ENCODE measurements at places on chromosomes 11 and 22.

DNA sequence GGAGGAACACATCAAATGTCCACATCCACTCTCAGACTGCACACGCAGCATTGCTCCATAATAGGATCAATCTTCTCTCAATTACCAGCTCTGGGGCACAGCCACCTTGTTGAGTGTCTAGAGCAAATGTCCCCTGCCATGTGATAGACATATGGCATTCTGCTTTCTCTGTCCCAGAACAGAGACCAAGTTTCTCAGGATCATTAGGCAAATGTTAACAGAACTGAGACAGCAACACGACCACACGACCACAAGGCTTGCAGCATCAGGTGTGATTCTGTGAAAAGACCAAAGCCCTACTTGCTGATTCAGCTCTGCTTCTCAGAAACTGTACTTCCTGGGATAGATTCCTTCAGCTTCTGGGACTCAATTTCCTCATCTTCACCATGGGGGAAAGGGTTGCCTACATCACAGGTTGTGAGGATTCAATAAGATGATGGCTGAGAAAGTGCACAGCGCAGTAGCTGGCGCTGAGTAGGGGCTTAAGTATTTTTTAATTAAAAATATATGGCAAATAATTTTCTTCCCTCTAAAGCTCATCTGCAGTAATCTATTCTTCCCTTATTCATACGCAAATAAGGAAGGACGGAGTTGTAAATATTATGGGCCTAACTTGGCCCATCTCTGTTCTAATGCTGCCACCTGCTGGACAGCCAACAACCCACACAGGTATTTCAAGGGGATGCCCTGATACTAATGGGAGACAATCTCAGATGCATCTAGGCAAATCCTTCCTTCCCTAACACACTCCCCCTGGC is 54.3 kb upstream of the USP47 start:
- peak; percentile 72 for DNase-seq

DNA sequence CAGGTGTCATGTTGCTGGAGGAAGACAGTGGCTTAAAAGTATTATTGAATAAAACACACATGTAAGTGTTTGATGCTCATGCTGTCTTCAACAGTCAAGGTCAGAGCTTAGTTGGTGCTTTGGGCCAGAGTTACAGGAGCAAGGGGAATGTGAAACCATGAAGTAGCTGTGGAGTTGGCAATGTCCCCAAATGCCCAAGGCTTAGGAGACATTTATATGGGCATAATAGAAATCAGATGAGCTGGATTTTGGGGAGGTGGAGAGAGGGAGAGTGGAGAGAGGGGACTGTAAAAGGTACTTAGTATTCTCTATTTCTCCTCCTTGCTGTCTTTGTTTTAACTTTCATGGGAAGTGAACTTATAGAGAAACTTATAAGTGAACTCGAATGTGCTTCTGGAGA is 407.8 kb downstream of the ETS1 start:
- no peak for DNase-seq

DNA sequence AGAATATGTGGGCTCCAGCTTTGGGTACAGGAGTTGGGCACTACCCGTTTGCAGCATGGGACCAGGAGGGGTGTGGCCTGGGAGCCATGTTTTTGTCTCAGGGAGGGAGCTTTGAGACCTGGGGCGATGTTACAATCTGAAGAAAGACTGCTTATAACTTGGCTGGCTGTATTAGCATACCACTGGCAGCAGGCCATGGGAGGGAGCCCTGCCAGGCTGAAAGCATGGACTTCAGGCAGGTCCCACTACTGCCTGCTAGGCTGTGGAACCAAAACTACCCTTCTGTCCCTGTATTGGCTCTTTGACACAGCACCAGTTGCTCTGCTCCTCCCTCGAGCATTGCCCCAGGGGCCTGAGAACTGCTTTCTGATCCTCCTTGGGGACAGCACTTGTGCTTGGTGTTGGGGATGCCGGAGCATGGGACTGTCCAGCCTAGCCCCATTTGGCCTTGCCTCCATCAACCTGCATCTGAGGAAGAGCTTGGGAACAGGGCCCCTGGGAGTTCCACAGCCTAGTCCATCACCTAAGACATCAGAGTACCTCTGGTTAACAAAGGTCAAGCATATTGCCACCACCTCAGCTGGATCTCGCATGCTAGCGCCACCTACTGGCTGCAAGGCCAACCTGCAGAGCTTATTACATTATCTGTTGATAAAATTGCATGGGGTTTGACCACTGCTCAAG is 217.4 kb downstream of the SBF2 start:
- no peak for DNase-seq

DNA sequence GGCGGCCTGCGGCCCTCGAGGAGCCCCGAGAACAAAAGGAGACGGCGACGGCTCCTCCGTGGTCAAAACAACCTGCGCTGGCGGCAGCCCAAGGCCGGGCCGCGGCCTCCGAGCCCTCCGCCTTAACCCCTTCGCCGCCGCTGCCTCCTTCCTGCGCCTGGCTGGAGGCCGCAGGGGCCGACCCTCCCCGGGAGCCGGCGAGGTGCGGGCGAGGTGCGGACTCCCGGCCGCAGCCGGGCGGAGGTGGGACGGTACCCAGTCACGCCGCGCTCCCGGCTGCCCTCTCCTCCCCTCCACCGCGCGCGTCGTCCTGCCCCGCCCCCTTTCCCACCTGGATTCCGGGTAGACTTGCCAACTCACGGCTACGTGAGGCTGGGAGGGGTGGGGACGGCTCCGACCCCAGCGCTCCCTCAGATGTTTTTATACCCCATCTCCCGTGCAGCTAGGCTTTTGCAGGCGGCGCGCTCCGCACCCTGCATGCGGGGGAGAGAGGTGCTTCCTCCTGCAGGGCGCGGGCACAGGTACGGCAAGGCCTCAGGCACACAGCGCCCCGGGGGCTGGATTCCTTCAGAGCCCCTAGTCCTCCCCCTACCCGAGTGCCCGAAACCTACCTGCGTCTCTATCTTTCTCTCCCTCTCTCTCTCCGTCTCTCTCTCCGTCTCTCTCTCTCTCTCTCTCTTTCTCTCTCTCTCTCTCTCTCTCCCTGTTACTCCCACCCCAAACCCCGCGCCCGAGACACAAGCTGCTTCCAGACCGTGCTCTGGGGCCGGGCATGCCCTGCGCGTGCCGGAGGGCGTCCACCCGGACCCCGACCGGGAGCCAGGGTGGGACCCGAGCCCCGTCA is 2.0 kb downstream of the PDGFB start:
- DNase-seq, result peak; percentile 78

GRCh38 chr11:123624974-123625373 is 29.4 kb downstream of the SCN3B start:
- no peak for DNase-seq

- no peak for DNase-seq
Observed at GRCh38 chr11:78351979-78352841, 65.4 kb downstream of the GAB2 start.

DNA sequence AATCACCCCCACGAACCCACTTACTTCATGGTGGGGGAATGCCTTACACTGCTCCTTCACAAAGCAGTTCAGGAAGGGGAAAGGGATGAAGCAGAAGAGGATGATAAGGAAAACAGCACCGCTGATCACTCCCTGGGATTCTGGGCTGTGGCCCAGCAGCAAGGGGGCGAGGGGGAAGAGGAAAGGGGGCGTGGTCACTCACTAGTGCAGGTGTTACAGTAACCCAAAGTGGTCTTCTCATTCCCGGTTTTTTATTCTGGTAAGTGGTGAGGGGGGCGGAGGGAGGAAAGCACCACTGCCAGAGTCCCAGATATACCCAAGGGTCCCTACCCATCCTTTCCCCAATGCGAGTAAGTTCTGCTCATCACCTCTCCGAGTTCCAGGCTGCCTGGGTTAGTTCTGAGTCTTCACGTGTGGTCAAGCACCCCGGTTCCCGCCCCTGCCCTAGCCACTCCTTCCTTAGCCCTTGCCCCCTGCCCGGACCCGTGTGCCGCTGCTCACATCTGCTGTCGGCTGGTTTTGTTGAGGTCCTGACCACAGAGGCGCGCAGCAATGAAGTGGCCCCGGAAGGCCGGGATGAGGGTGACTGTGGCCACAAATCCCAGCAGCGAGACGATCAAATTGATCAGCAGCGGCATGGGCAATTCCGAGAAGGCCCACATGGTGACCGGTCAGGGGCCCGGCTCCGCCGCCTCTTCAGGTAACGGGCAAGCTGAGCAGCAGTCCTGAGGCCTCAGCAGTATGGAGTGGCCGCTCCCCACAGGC is 477 bp downstream of the DPAGT1 start:
- no peak for DNase-seq

DNA sequence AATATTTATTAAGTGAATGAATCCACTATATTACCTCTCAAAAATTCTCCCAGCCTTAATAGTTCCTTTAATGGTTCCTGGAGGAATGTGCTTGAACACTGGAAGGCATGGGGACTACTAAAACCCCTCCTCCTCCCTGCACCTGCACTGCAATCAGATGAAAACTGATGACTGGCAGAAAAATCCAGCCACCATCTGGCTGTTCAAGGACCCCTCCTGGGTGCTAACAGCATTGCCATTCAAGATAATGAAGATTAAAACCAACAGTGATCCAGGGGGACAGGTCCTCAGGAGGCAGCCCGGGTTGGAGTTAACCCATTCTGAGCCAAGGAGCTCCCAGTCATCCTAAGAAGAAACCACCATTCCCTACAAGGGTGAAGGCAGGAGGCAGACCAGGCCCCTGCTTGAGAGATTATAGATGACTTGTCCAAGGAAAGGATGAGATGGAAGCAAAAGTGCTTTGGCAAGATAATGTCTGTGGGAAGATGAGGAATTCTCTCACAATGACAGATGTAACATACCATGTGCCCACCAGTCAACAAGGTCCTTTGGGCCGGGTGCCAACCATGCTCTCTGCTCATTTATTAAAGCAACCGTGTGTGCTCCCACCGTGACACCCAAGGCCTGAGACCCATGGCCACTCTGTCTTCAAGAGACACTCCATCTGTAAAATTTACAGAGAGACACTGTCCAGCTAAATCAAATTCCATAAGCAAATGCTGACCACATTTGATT is 90.6 kb downstream of the LARGE1 start:
- no peak for DNase-seq

DNA sequence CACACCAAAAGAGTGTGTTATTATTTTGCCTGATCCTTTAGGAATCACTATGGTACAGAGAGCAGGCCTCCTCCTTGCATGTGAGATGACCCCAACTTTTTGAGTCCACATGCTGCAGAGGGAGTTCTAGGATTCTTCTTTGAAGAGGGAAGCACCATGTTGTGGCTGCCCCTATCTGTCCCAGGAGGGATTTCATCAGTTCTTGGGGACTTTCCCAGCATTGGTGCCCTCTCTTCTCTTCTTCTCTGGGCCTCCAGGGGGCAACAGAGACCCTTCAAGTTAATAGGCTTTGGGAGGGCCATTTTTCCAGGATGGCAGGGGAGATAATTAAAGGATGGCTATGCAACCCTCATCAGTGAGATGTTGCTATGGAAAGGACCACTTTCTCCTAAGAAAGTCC is 3.6 kb downstream of the MMP1 start:
- peak; percentile 35 for DNase-seq

- no peak for DNase-seq
Observed at GRCh38 chr22:48947636-48948035, 880.0 kb downstream of the BRD1 start.

- no peak for DNase-seq
Observed at GRCh38 chr22:22697377-22698117, 53.1 kb downstream of the GGTLC2 start.

- DNase-seq, result no peak
Observed at GRCh38 chr22:38415561-38416321, 39.3 kb downstream of the KCNJ4 start.

GRCh38 chr11:69076129-69076791 is 27.5 kb downstream of the TPCN2 start:
- DNase-seq, result no peak

DNA sequence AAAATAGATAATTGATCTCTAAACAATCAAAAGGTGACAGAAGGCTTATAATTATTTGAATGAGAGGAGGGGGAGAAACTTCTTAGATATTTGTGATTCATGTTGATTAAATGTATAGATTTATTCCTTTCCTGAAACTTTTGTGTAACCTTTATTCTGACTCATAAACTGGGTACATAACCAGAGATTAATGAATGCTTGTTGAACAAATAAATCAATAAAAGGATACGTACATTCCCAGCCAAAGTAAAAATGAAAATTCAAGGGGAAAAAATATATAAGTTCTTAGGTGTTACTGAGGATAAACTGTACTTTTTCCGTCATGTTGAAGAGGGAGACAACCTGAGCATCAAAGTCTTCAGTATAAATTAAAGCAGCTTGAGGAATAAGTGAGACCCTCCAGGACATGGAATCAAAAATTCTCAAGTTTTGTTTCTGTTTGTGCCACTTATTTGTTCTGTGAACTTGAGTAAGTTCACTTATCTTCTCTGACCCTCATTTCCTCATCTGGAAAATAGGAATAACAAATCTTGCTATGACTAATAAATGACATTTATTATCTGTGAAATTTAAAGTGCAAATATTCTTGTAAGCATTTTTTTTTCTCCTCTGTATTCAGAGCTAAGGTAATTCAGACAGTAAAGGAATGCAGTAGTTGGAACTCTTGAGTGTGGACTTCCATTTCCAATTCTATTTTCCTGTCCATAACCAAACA is 195.4 kb downstream of the METTL15 start:
- DNase-seq, result no peak

GRCh38 chr22:29090039-29090438 is 17.2 kb downstream of the KREMEN1 start:
- DNase-seq, result no peak

- DNase-seq, result peak; percentile 94
Observed at GRCh38 chr11:69636512-69637197, 4.3 kb upstream of the CCND1 start.

DNA sequence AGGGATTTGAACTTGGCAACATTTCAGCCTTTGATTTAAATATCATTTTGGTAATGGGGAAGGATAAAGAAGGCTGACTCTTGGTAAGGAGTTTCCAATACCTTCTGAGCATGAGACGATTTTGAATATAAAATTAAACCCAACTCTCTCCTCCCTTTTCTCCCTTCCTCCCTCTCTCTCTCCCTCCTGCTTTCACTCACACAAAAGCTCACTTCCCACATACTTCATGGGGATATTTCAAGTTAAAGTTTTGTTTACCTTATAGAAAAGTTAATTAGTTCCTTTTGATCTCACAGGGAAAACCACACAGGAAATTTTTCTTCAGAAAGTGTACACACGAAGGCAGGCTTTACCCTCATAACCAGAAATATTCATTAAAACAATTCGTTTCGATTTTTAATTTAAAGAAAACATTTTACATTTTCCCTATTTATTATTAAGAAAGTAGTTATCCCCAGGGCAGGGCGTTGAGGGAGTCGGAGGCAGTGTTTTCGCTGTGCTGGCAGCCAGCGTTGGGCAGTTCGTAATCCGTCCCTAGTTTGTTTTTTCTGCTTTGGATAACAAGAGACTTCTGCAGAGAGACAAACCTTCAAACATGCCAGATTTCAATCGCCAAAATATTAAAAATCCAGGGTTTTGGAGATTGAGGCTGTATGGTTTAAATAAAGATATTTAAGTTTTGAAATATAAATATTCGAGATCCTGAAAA is 25.3 kb upstream of the ALX4 start:
- DNase-seq, result no peak

GRCh38 chr11:73493956-73494598 is 103.8 kb downstream of the FAM168A start:
- peak; percentile 96 for DNase-seq

DNA sequence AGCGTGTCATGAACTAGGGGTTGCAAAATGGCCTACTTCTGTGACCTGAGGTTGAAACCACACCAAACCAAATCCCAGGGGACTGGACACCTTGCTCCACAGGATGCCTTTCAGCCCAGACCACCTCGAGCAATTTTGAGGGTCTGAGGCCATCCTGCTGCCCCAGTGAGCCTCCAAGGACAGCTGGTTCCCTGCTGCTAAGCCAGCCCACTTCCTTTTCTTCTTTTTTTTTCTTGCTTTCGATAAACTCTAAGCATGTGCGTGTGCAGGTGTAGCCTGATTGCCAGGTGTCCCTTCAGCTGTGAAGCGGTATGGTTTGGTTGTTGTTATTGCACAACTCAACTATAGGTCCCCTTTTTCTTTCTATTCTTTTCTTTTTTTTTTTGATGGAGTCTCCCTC is 2.7 kb downstream of the CRYBB1 start:
- no peak for DNase-seq

Data from T47D (cell line).